ENCODE measurements at places on chromosomes 1 and 21. TPM values are rescaled to one million over a fixed set of nuclear protein-coding genes. Genes with fewer than 3 reads are reported as not detected.

BCL2L15 gene
- total RNA-seq, result 0.87 TPM

ARHGEF11 gene
- 37.7 TPM for total RNA-seq

CELA3B gene
- 0.90 TPM for total RNA-seq

MPC2 gene
- total RNA-seq, result 83.9 TPM

PAQR6 gene
- total RNA-seq, result 1.4 TPM

CD52 gene
- 27.1 TPM for total RNA-seq

DENND2D gene
- total RNA-seq, result 33.0 TPM

ASCL5 gene
- total RNA-seq, result not detected

UTS2 gene
- total RNA-seq, result not detected

CTTNBP2NL gene
- total RNA-seq, result 44.4 TPM

OR2L5 gene
- total RNA-seq, result not detected

GJB3 gene
- total RNA-seq, result not detected

AGT gene
- total RNA-seq, result 3.7 TPM

OTUD3 gene
- 8.3 TPM for total RNA-seq

ADAMTS1 gene
- 480 TPM for total RNA-seq

SLFNL1 gene
- total RNA-seq, result 0.22 TPM

OR10T2 gene
- total RNA-seq, result not detected

TDRD5 gene
- 0.35 TPM for total RNA-seq

VHLL gene
- total RNA-seq, result not detected

TMEM240 gene
- total RNA-seq, result 1.4 TPM

FLG2 gene
- total RNA-seq, result not detected

CDA gene
- total RNA-seq, result 6.4 TPM

FLAD1 gene
- total RNA-seq, result 43.7 TPM

LCE2C gene
- not detected for total RNA-seq

SCP2 gene
- 153 TPM for total RNA-seq

TMPRSS2 gene
- total RNA-seq, result 0.61 TPM

UBL4B gene
- total RNA-seq, result not detected

MEX3A gene
- 0.58 TPM for total RNA-seq

CFHR1 gene
- 1.8 TPM for total RNA-seq

VANGL1 gene
- total RNA-seq, result 12.5 TPM

SLC2A5 gene
- total RNA-seq, result 12.9 TPM

CLEC20A gene
- total RNA-seq, result not detected

MEGF6 gene
- total RNA-seq, result 61.1 TPM

MIB2 gene
- 37.9 TPM for total RNA-seq

AIM2 gene
- 0.74 TPM for total RNA-seq

TMEM81 gene
- total RNA-seq, result 2.2 TPM

CSF3R gene
- total RNA-seq, result 82.0 TPM

MOV10 gene
- 38.0 TPM for total RNA-seq

CRNN gene
- total RNA-seq, result not detected

CLCA1 gene
- total RNA-seq, result 0.29 TPM

PTPN7 gene
- total RNA-seq, result 3.0 TPM

SYNJ1 gene
- 16.7 TPM for total RNA-seq

DMBX1 gene
- 0.45 TPM for total RNA-seq

CASQ2 gene
- total RNA-seq, result 1.5 TPM

ZNF593OS gene
- total RNA-seq, result not detected

S100A9 gene
- total RNA-seq, result 892 TPM

SKI gene
- 101 TPM for total RNA-seq

CATSPERE gene
- 0.74 TPM for total RNA-seq

AADACL4 gene
- not detected for total RNA-seq

RAD54L gene
- total RNA-seq, result not detected

BARHL2 gene
- not detected for total RNA-seq

PM20D1 gene
- 0.29 TPM for total RNA-seq

MROH9 gene
- total RNA-seq, result not detected

All from mesenteric fat pad (tissue), 1 donor.